ENCODE measurements at places on chromosomes 1 and 21.

- no peak for DNase-seq
Measured at GRCh38 chr1:244727871-244728474, 75.0 kb downstream of the DESI2 start.

DNA sequence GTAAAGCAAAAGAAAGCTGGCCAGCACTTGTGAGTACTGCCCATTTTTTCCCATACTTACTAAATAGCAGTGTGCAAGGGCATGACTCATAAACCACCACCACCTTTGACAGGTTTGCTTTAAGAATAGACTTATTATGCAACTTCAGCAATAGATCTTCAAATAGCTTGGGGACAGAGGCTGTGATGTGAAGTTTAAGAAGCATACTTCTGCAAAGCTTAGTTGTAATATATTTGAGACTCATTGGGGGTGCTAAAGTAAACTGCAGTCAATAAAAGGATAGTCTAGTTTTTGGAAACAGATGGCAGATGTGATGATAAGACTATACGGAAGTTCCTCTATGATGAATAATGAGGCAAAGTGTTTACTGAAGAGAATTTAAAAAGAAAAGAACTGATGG lies 210.0 kb downstream of the PLA2G4A start:
- no peak for DNase-seq

- DNase-seq = no peak
Measured at GRCh38 chr1:225817611-225818061, 7.7 kb downstream of the EPHX1 start.

DNA sequence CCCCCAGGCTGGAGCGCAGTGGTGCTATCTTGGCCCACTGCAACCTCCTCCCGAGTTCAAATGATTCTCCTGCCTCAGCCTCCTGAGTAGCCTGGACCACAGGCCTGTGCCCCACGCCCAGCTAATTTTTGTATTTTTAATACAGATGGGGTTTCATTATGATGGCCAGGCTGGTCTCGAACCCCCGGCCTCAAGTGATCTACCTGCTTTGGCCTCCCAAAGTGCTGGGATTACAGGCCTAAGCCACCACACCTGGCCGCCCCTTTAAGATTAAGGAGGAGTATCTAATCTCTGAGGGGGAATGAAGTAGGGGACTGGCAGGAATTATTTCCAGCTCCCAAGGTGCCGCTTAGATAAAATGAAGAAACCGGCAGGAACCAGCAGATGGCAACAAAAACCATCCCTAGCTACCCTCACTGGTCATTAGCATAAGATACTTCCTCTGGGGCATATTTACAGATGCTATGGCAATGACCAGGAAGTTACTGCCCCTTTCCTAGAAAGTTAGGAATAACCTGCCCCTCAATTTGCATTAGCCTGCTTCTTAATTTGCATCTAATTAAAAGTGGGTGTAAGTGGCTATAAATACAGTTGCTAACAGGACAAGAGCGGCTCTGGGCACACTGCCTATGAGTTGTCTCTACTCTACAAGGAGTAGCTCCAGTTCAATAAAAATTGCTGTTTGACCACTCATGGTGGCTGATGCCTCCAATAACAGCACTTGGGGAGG lies 7.1 kb upstream of the NSUN4 start:
- DNase-seq = peak; percentile 36

DNA sequence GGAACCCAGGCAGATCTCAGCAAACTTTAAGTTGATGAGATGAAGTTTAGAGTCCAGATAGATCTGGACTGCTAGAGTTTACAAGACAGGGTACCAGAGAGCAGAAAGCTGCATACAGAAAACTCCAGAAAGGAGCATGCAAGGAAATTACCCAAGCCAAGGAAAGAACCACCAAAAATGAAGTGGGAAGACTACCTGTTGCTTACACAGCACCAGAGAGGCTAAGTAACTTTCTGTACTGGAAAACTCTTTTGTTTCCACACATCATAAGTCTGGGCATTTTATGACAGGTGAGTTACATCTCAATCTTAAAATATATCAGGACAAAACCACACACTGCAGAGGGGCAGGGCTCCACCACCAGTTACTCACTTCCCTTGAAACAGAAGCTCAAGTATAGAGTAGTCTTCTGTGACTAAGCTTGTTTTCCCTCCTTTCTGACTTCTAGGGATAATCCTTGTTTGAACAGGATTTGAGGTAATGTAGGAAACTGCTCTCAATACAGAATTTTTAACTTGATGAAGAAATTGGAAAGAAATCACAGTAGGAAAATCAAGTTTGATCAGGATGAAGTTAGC lies 17.4 kb upstream of the GJA9 start:
- DNase-seq = no peak

GRCh38 chr1:185450060-185450788 lies 133.2 kb upstream of the IVNS1ABP start:
- no peak for DNase-seq

DNA sequence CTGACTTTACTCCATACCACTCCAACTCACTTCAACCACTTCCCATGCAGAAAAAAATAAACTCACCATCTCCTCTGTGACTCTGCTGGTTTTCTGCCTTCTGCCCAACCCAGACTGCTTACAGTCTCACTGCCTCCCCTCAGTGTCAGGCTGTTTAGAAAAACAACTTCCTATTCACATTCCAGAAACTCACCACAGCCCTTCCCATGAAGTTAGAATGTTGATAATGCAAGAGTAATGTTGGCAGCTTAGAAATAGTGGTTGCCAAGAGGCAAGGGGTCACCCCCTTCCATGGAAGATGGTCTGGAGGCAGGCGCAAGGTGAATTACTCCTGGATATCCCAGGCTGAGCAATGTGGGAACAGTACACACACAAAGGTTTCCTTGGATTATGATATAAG lies at the start of gene SELP:
TSS of gene SELP (minus strand) at position 119 of the 400 bp plus-strand sequence. CDS start at position 69, 50 bp downstream.
- DNase-seq = no peak

GRCh38 chr1:93749487-93749886 lies 67.8 kb upstream of the BCAR3 start:
- DNase-seq = no peak

DNA sequence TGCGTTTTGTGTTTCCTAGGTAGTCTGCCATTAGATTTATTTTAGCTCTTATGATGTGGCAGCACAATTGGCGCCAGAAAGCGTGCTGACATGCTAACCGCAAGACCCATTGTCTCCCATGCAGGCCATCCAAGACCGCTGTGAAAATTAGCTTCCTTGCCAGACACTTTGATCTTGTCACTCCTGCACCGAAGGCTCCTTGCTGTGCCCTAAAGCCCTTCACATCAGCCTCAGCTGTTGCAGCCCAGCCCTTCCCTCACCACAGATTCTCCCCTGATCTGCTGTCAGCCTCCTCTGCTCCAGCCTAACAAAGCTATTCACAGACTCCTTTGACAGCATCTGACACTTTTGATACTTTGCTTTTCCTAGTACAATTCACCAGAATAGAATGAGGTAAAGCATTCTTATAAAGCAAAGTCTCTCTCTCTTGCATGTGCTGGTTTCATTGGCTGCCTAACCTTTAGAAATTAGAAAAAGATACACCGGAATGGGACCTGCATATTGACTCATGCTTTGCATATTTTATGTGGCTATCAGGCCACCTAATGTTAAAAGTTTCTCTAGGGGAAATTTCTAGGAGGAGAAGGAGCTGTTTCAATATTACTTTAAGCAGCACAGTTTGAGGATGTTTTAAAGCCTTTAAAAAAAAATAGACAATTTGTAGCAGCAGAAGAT lies 280.3 kb upstream of the FMN2 start:
- DNase-seq = no peak

DNA sequence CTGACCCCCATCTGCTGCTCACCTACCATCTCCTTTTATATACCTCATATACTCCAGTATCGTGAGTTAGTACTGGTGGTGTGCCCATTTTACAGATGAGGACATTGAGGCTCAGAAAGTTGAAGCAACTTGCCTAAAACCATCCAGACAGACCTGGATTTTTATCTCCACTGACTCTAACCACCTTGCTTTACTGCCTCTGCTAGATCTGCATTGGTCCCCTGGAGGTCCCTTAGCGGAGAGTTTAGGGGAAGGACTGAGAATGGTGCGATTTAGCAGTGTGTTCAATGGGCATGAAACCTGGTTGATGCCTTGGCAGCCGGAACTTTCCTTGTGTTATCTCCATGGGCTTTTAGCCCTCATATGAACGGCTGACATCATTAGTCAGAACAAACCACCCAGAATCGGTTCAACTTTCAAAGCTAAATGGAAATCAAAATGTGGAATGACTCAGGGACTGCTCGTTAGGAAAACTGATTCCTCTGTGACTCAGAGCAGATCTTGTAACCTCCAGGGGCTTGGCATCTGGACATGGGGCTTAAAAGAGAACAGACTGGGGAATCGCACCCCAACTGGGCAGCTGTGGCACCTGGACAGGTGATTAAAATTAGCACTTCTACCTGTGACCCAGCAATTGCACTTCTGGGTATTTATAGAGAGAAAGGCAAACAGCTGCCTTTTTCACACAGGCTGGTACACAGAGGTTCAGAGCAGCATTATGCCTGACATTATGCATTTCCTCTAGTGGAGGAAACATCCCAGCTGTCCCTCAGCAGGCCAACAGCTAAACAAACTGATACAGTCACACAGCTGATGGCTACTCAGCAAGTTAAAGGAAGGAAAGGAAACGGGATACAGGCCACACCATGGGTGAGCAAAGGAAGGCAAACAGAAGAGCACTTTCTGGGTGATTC lies 25.3 kb downstream of the TMEM51 start:
- no peak for DNase-seq

GRCh38 chr1:56934430-56935060 lies 31.3 kb downstream of the C8B start:
- no peak for DNase-seq

- no peak for DNase-seq
Measured at GRCh38 chr1:46026531-46026930, 105.9 kb downstream of the PIK3R3 start.

GRCh38 chr1:157001304-157001703 lies 44.2 kb downstream of the ARHGEF11 start:
- no peak for DNase-seq

- DNase-seq = no peak
Measured at GRCh38 chr1:55463814-55464475, 248.8 kb upstream of the USP24 start.

DNA sequence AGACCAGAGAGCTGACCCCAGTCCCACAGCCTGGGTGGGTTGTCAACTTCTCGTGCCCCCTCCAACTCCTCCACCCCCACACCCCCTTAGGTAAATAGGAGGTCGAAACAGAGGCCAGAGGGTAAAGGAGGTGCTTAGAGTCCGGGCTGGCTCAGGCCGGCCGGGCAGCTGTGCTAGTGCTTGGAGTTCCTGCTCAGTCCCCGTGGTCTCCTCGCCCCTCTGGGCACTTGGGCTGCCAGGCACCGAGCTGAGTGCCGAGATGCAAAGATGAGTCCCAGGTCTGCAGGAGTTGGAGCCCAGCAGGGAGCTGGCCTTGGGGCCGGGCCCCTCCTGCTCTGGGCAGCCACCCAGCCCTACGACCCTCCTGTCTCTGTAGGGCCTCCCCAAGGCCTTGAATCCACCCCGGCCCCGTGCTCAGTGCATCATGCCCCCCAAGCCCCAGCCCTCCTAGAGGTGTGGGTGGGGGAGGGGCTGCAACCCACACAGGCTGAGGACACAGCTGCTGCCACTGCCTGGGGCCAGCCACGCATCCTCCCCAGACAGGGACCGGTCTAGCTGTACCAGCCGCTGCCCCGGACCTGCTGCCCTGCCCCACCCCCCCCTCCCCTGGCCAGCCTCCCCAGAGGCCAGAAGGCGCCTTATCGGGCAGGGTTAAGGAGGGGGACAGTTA lies 1.9 kb downstream of the SMIM1 start:
- no peak for DNase-seq

GRCh38 chr1:95370691-95371562 lies 136.9 kb downstream of the RWDD3 start:
- DNase-seq = no peak

- DNase-seq = no peak
Measured at GRCh38 chr21:42316891-42317290, 1.7 kb upstream of the TFF3 start.

GRCh38 chr1:113226148-113226547 lies 153.2 kb downstream of the LRIG2 start:
- DNase-seq = no peak

GRCh38 chr1:150582371-150582770 lies 3.0 kb upstream of the MCL1 start:
- DNase-seq = no peak

- no peak for DNase-seq
Measured at GRCh38 chr1:21761052-21761451, 21.9 kb downstream of the USP48 start.

- no peak for DNase-seq
Measured at GRCh38 chr1:99660496-99660895, 14.6 kb downstream of the PALMD start.

- DNase-seq = peak; percentile 66
Measured at GRCh38 chr1:102191723-102192122, 195.0 kb upstream of the OLFM3 start.

DNA sequence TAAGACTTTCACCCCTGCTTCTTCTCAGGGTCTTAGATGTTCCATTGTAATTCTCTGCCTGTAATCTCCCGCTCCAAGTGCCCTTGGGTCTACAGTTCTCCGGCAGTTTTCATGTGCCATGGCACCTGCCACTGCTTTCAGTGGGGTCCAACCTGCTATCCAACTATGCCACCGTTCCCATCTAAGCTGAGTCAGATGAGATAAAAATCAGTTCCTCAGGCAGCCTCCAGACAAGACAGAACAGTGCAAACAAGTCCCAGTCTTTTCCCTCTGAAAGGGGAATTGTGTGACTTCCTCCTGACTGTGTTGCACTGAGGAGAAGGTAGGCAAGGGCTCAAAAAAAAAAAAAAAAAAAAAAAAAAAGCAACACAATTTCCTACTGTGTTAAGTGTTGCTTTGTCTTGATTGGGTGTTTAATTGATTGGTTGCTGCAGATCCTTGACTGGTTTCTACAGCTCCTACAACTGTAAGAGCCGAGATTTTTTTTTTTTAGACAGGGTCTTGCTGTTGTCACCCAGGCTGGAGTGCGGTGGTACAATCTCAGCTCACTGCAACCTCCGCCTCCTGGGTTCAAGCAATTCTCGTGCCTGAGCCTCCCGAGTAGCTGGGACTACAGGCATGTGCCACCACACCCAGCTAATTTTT lies 50.7 kb downstream of the EBNA1BP2 start:
- DNase-seq = no peak

DNA sequence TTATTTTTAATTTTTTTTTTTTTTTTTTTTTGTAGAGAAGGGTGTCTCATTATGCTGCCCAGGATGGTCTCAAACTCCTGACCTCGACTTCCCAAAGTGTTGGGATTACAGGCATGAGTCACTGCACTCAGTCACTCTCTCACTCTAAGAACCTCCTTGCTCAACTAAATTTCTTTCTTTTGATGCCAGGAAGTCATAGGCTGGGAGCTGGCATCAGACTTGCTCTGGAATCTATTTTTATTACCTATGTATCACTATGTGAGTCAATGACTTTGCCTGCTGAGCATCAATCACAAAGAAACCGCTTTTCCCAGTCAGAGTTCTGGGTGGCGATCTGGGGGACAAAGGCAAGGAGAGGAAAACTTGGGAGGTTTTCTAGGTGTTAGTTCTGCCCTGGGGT lies 35.5 kb upstream of the PARP1 start:
- DNase-seq = no peak

DNA sequence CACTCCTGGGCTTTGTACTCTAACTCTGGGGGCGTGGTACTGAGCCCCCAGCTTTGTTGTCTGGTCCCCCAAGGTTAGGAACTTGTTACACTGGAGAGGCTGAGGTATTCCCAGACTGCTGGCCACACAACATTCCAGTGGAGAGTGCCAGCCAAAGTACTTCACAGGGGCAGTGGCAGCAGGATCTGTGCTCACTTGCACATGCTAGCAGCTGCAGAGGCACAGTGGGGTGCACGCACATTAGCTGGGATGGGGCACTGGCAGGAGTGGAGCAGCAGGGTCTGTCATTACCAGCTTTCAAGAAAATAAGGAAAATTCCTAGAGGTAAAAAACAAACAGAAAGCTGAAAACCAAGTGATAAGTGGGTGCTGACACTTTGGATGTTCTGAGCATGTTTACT lies 31.0 kb downstream of the ZNF691 start:
- no peak for DNase-seq

GRCh38 chr1:159214149-159214760 lies 9.6 kb downstream of the ACKR1 start:
- DNase-seq = peak; percentile 19
